ENCODE measurements at places on chromosomes 12 and 14.

DNA sequence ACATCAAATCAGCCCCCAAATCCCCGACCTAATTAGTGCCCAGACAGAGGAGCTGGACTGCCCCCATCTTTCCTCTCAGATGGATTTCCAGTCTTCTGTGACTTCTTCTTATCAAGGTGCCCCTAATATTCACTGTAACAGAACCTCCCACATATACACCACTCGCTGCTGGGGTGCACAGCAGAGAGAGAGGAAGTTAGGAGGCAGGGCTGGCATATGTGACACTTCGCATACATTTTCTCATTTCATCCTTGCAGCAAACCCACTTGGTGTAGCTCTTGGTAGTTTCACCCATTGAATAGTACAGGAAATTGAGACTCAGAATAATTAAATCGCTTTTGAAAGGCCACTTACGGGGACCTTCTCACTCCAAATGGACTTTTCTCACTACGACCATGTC, 56.5 kb upstream of the CCND2 start:
- no peak overlapping the region for H3K4me3 ChIP-seq
- H3K36me3 ChIP-seq: no peaks in the 10 kb centered on the region
- no peaks in the 10 kb centered on the region for H3K4me1 ChIP-seq
- H3K27me3 ChIP-seq: no peaks in the 10 kb centered on the region

GRCh38 chr14:51792809-51793208, 67.6 kb upstream of the GNG2 start:
- H3K27ac ChIP-seq: peak overlapping the region; percentile 18
- H3K4me3 ChIP-seq: no peak overlapping the region
- H3K27me3 ChIP-seq: no peaks in the 10 kb centered on the region

- H3K4me1 ChIP-seq: peaks cover 10% of the 10 kb centered on the region
- no peak overlapping the region for H3K27ac ChIP-seq
- no peaks in the 10 kb centered on the region for H3K27me3 ChIP-seq
Measured at GRCh38 chr14:67665868-67666267, 8.6 kb downstream of the VTI1B start.

- no peak overlapping the region for H3K27ac ChIP-seq
- H3K4me1 ChIP-seq: peaks cover 17% of the 10 kb centered on the region
- H3K36me3 ChIP-seq: no peaks in the 10 kb centered on the region
- H3K4me3 ChIP-seq: no peak overlapping the region
- no peak for DNase-seq
Measured at GRCh38 chr14:91303091-91303923, 58.8 kb upstream of the GPR68 start.

GRCh38 chr14:96895658-96896271, 98.6 kb downstream of the VRK1 start:
- H3K27me3 ChIP-seq: no peaks in the 10 kb centered on the region
- no peak overlapping the region for H3K27ac ChIP-seq
- H3K4me3 ChIP-seq: no peak overlapping the region
- no peaks in the 10 kb centered on the region for H3K36me3 ChIP-seq
- DNase-seq: peak; percentile 31
- no peaks in the 10 kb centered on the region for H3K4me1 ChIP-seq

GRCh38 chr14:103890821-103891666, 37.2 kb upstream of the TDRD9 start:
- no peak for DNase-seq
- no peaks in the 10 kb centered on the region for H3K36me3 ChIP-seq
- H3K4me3 ChIP-seq: no peak overlapping the region
- peaks cover 9% of the 10 kb centered on the region for H3K4me1 ChIP-seq
- H3K27ac ChIP-seq: no peak overlapping the region

DNA sequence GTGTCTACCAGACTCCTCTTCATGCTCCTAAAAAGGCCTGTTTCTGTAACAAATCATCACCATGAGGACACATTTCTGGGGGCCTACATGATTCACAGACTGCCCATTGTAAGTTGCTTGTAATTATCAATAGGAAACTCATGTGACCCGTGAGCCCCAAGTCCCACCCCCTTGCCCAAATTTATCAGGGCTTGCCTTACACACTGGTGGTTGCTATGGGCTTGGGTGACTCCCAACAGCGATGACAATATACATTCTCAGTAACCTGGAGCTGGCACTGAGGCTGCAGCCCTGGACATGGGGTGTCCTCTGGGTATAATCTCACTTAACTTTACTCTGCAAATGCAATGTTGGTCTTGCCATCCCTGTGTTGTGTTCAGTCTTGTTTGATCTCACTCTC, 149.2 kb downstream of the NRXN3 start:
- H3K27me3 ChIP-seq: no peaks in the 10 kb centered on the region
- H3K4me3 ChIP-seq: no peak overlapping the region
- no peak overlapping the region for H3K27ac ChIP-seq
- H3K36me3 ChIP-seq: no peaks in the 10 kb centered on the region
- peak; percentile 47 for DNase-seq

GRCh38 chr12:15541996-15542631, 219.8 kb downstream of the PTPRO start:
- no peak overlapping the region for H3K27ac ChIP-seq
- H3K4me3 ChIP-seq: no peak overlapping the region
- no peaks in the 10 kb centered on the region for H3K36me3 ChIP-seq
- DNase-seq: no peak
- H3K27me3 ChIP-seq: no peaks in the 10 kb centered on the region

DNA sequence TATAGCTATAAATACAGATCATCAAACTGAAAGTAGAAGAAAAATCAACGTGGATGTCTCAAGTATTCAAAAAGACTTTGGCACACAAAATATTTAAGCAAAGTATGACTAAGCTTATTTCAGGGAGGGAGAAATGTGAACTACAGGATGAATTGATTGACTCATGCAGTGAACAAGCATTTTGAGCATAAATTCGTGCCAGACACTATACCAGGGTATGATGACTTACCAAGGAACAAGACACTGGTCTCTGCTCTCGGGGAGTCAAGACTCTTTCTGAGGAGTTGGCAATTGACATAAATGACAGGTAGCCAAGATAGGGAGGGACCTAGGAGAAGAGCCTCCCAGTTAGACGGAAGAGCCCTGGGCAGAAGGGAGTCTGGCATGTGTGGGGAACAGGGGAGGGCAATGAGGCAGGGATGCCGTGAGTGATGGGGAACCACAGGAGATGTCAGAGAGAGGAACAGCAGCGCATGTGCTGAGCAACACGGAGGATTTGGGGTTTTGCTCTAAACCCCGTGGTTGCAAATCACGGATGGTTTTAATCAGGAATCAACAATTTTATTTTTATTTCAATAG, 115.2 kb downstream of the TMEM132D start:
- H3K27me3 ChIP-seq: no peaks in the 10 kb centered on the region
- H3K4me1 ChIP-seq: no peaks in the 10 kb centered on the region
- H3K4me3 ChIP-seq: no peak overlapping the region
- no peak overlapping the region for H3K27ac ChIP-seq
- H3K36me3 ChIP-seq: no peaks in the 10 kb centered on the region
- no peak for DNase-seq

- no peak overlapping the region for H3K4me3 ChIP-seq
- H3K36me3 ChIP-seq: no peaks in the 10 kb centered on the region
- H3K27ac ChIP-seq: no peak overlapping the region
- peaks cover 57% of the 10 kb centered on the region for H3K4me1 ChIP-seq
- H3K27me3 ChIP-seq: no peaks in the 10 kb centered on the region
Measured at GRCh38 chr14:102182190-102182589, 42.5 kb downstream of the WDR20 start.

DNA sequence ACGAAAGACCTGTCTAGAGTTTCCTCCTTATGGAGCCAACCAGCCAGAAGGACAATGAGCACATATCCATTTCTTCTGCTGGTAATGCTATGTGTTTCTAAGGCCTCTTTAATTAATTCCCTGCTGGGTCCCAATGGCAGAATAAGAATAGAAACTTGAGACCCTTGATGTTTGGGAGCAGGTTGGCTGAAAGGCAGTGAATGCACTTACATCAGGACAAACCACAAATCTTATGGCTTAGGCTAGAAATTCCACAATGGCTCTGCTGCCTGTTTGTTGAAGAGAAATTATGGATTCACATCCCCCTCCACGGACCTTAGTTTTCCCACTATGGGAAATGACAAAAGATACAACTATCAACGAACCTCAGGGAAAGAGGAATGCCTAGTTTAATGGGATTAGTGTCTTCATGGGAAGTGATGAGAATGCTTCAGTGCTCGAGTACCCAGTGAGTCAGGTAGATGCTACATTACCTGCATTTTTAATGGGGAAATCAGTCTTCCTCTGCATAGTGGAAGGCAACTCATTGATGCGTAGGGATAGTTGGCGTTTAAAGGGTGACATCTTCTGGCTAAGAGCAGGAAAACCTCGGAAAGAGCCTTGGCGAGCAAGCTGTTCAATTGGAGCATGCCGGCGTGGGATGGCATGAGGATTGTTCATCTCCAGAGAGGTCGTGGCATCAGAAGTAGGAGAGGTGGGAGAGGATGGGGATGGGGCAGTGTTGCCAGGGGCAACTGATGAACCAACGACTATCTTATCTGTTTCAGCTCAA, 46.5 kb downstream of the PAPLN start:
- no peaks in the 10 kb centered on the region for H3K27me3 ChIP-seq
- H3K4me3 ChIP-seq: no peak overlapping the region
- no peak for DNase-seq
- H3K36me3 ChIP-seq: peaks cover 78% of the 10 kb centered on the region
- no peak overlapping the region for H3K27ac ChIP-seq

GRCh38 chr14:51058382-51058781, 36.5 kb downstream of the TRIM9 start:
- no peaks in the 10 kb centered on the region for H3K36me3 ChIP-seq
- no peak for DNase-seq
- no peak overlapping the region for H3K4me3 ChIP-seq
- no peaks in the 10 kb centered on the region for H3K27me3 ChIP-seq
- no peak overlapping the region for H3K27ac ChIP-seq

DNA sequence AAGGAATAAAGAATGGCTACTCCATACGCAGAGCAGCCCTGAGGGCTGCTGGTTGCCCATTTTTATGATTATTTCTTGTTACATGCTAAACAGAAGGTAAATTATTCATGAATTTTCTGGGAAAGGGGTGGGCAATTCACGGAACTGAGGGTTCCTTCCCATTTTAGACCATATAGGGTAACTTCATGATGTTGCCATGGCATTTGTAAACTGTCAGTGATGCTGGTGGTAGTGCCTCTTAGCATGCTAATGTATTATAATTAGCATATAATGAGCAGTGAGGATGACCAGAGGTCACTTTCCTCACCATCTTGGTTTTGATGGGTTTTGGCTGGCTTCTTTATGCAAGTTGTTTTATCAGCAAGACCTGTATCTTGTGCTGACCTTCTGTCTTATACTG, 273.0 kb downstream of the FUT8 start:
- no peaks in the 10 kb centered on the region for H3K4me1 ChIP-seq
- no peaks in the 10 kb centered on the region for H3K36me3 ChIP-seq
- no peak for DNase-seq
- no peaks in the 10 kb centered on the region for H3K27me3 ChIP-seq
- no peak overlapping the region for H3K27ac ChIP-seq

GRCh38 chr14:105363847-105364708, 34.3 kb upstream of the TEX22 start:
- DNase-seq: no peak
- H3K36me3 ChIP-seq: peaks cover 39% of the 10 kb centered on the region
- H3K27me3 ChIP-seq: no peaks in the 10 kb centered on the region
- peaks cover 6% of the 10 kb centered on the region for H3K4me1 ChIP-seq
- H3K27ac ChIP-seq: no peak overlapping the region

DNA sequence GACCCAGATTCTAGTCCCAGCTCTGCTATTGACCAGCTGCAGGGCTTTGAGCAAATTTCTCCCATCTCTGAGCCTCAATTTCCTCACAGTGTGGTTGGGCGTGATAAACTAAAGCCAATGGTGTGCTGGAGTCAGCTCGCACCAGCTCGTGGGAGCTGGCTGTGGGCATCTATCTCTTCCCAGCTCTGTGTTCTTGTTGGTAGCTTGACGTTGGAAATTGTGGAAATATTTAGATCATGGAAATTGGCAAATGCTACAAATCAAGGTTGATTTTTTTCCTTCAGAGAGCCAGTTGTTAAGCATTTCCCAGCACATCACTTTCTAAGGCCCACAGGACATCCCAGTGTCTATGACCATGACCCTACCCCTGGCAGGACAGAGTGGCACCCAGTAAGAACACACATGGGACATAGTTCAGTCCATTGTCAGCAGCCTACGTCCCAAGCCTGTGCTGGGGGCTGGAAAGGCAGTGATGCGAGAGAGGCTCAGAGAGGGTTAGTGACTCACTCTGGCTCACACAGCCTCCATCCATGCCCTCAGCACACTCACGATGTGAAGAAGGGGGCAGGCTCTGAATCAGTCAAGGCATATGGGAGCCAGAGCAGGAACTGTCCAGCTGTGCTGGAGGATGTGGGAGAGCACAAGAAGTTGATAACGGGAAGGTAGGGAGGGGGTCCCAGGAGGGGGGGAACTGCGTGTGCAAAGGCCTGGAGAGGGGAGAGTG, 77.6 kb downstream of the LGMN start:
- no peak overlapping the region for H3K4me3 ChIP-seq
- H3K36me3 ChIP-seq: peaks cover 7% of the 10 kb centered on the region
- no peak for DNase-seq
- H3K27me3 ChIP-seq: no peaks in the 10 kb centered on the region
- no peaks in the 10 kb centered on the region for H3K4me1 ChIP-seq
- H3K27ac ChIP-seq: no peak overlapping the region

GRCh38 chr12:30965613-30965985, 39.1 kb downstream of the TSPAN11 start:
- H3K4me3 ChIP-seq: no peak overlapping the region
- peaks cover 7% of the 10 kb centered on the region for H3K4me1 ChIP-seq
- H3K27ac ChIP-seq: no peak overlapping the region
- no peak for DNase-seq
- peaks cover 12% of the 10 kb centered on the region for H3K27me3 ChIP-seq

- no peak overlapping the region for H3K27ac ChIP-seq
- H3K36me3 ChIP-seq: no peaks in the 10 kb centered on the region
- H3K27me3 ChIP-seq: no peaks in the 10 kb centered on the region
Measured at GRCh38 chr12:24268663-24269186, 319.3 kb upstream of the SOX5 start.

- no peak overlapping the region for H3K27ac ChIP-seq
- no peaks in the 10 kb centered on the region for H3K36me3 ChIP-seq
- H3K4me3 ChIP-seq: no peak overlapping the region
Measured at GRCh38 chr14:62125793-62126192, 363.6 kb downstream of the SNAPC1 start.

- peaks cover 17% of the 10 kb centered on the region for H3K4me1 ChIP-seq
- no peak overlapping the region for H3K27ac ChIP-seq
- peaks cover 100% of the 10 kb centered on the region for H3K36me3 ChIP-seq
- DNase-seq: no peak
Measured at GRCh38 chr12:111785651-111786050, 18.9 kb downstream of the ALDH2 start.

- DNase-seq: no peak
- no peaks in the 10 kb centered on the region for H3K4me1 ChIP-seq
- no peaks in the 10 kb centered on the region for H3K36me3 ChIP-seq
- H3K27ac ChIP-seq: no peak overlapping the region
- H3K27me3 ChIP-seq: no peaks in the 10 kb centered on the region
Measured at GRCh38 chr14:69754487-69754886, 12.5 kb upstream of the SRSF5 start.

GRCh38 chr14:41957459-41957858, 350.8 kb downstream of the LRFN5 start:
- H3K36me3 ChIP-seq: no peaks in the 10 kb centered on the region
- H3K27me3 ChIP-seq: no peaks in the 10 kb centered on the region
- no peak overlapping the region for H3K27ac ChIP-seq
- H3K4me3 ChIP-seq: no peak overlapping the region
- DNase-seq: no peak
